Upper lobe of left lung (tissue), 6 donors: ENCODE measurements at places on chromosomes 4 and X. TPM values are rescaled to one million over a fixed set of nuclear protein-coding genes. Genes with fewer than 3 reads are reported as not detected.
A peak's percentile ranks its signal among the peaks of the same experiment; 100 is the strongest.

DNA sequence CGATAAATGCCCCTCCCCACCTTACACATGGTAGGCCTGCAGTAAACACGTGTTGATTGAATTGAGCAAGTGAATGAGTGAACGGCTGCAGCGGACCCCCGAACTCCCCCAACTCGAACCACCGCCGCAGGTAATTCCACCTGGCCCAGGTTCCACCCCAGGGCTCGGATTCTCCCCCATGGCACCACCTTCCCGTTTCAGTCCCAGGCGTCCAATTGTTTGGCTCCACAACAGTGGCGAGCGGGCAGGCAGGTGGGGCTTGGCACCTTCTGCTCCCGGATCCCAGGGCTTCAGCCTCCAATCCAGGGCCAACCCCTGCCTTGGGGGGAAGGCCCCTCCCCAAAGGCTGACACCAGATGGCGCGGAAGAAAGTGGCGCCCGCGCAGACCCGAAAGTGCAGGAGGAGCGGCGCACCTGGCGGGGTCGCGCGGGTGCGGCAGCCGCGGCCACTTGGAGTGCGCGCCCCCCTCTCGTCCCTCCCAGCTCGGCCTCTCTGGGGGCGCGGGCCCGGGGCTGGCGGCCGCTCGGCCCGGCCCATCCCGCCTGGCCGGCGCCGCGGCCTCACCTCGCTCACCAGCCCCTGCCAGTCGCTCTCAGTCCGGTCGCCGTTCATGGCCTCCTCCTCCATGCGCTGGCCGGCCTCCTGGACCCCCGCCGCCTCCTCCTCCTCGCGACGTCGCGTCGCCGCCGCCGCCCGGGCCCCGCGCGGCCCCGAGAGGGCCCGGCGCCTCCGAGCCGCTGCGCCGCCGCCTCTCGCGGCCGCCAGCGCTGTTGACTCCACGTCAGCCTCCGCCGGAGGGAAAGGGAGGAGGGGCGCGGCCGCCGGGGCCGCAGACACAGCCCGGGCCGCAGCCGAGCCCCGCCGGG, at the start of gene CCDC149:
TSS of gene CCDC149 (minus strand) at position 791 of the 867 bp plus-strand sequence. CDS start at position 613, 178 bp downstream.
- peak; percentile 94 for DNase-seq

GRCh38 chr4:71732706-71733105, 51.2 kb downstream of the GC start:
- no peak for DNase-seq

DNA sequence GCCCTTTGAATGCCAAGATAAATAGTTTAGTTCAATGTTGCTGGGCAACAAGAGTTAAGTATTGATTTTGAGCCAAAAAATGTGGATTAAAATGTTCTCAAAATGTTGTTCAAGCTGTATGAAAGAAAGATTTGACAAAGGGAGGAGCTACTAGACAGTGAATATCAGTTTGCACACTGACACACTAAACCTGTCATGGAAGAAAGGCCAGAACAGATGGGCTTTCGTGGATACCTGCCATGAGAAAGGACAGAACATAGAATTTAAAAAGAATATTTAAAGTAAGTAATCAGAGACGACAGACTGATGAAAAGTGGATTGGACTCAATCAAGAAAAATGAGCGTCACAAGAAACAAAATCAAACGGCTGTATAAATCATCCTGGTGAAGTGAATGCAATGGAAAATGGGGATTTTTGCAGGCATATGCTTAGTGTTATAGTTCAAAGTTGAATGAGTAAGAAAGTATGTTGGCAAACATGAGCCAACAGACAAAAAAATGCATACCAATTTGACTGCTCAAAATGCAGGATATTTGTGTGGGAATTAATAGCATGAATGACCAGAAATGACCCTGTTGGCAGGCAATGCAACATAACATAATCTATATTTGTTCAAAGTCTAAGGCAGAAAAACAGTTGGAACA, 7.4 kb downstream of the PCDH18 start:
- DNase-seq, result no peak

OTC gene
- not detected for total RNA-seq

PDCL2 gene
- not detected for total RNA-seq

DNA sequence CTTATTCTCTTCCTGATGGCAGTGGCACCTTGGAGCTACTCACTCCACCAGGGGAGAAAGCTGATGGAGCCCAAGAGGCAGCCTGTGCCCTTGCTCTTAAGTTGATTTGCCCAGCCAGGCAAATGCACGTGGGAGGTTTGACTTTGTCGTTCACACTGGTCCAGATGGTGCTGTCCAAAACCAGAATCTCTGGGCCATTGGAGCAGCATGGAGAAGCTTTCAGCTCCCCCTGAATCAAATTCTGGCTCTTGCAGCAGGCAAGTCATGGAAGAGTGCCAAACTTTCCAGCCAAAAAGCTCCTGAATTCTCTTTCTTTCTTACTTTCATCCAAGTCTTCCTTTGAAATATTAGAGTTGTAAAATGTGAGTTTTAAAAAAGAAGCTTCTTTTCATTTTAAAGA, 970.4 kb downstream of the RPA4 start:
- DNase-seq, result no peak

GRCh38 chrX:140342410-140342809, 162.5 kb downstream of the SOX3 start:
- DNase-seq, result no peak

AMBN gene
- not detected for total RNA-seq

RBMXL3 gene
- total RNA-seq, result not detected

PPEF1 gene
- total RNA-seq, result 0.46 TPM

- no peak for DNase-seq
Measured at GRCh38 chr4:177016541-177017141, 223.9 kb upstream of the VEGFC start.

DNA sequence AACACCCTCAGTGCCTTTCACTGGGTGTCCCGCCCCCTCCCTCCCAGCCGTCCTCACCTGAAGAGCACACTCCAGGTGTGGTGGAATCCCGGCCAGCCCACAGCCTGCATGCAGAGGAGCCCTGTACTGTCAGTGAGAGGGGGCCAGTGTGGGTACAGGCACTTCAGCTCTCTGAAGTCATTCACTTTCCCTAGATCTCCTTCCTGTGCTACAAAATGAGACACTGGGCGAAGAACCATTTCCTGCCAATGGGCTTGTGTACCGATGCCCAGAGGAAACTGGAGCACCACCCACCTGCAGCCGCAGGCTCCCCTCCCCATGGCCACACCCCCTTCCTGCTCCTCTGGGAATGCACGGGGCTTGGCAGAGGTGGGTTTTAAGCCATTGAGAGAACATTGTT, 73.9 kb upstream of the C4orf50 start:
- no peak for DNase-seq

GRCh38 chr4:56788081-56788480, 33.4 kb downstream of the SPINK2 start:
- no peak for DNase-seq

- no peak for DNase-seq
Measured at GRCh38 chr4:121784401-121784800, 16.7 kb upstream of the EXOSC9 start.

DNA sequence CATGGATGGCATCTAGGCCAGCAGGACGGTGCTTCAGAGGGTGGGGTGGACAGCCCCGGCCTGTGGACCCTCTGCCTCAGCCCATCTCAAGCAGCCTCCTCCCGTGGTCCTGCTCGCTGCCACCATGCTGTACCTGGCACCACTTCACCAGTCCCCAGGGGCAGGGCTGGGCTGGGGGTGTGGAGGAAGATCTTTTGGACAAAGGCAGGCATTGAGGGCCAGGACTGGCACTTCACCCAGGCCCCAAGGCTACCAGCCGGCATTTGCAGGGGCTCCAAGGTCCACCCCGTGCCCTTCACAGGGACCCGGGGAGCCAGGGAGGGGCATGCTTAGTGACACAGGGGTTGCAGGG, 713 bp downstream of the PLXNB3 start:
- no peak for DNase-seq

DNA sequence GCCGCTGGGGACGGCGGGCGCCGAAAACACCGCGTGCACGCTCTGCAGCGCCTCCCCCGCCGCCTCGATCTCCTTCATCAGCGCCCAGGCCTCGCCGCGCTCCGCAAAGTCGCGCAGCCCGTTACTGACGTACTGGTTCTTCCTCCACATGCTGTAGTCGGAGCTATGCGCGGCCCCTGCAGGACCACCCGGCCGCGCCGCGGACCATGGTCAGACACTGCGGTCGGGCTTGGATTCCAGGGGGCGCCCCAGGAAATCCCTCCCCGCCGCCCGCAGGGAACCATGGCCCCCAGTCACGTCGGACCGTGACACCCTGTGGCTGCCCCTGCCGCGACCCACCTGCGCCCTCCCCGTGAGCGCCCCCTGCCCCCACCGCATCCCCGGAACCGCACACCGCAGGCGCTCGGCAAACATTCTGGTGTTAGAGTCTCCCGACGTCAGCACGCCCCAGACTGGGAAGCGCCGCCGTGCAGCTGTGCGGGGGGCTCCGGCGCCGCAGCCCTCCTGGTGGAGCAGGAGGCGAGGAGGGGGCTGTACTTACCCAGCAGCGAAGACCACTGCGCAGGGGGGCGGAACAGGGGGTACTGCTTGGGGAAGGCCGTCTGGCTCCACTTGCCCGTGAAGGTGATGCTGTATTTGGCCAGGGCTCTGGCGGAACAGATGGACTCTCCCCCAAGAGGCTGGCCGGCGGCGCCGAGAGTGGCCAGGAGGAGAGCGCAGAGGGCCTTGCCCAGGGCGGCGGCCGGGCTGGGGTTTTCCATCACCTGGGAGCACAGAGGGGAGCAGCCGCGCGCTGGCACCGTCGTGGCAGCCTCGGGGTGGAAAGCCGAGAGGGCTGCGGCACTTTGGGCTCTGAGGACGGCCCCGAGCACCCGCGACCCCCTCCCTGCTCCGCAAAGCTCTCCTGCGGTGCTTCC, 814 bp downstream of the SPON2 start:
- peak; percentile 90 for DNase-seq

DNA sequence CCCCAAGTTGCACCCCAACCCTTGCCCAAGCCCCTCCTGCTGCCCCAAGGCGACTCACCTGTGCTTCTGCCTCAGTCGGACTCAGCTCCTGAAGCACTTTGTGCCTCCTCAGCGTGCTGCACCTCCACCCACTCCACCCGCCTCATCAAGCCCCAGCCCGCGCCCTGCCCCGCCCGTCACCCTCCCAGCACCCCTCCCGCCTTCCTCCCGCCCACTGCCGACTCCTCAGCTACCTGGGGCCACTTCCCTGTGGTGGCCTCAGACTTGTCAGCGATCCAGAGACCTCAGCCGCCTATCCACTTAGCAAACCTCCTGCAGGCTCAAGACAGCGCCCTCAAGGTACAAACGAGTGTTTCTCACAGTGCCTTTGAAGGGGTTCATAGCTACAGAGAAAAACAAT, 19.6 kb upstream of the IQCM start:
- no peak for DNase-seq

DNA sequence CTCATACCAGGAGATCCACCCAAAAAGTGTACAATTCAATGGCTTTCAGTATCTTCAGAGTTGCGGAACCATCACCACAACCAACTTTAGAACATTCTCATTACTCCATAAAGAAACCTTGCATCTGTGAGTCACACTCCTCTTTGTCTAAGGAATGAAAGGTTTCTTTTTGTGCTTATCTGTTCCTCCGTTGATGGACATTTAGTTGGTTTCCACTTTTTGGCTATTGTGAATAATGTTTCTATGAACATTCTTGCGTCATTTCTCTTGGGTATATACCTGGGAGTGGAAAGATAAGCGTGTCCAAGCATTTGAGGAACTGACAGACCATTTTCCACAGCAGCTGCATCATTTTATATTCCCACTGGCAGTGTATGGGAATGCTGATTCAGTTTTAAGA, 10.6 kb downstream of the FAM184B start:
- DNase-seq, result no peak

DNA sequence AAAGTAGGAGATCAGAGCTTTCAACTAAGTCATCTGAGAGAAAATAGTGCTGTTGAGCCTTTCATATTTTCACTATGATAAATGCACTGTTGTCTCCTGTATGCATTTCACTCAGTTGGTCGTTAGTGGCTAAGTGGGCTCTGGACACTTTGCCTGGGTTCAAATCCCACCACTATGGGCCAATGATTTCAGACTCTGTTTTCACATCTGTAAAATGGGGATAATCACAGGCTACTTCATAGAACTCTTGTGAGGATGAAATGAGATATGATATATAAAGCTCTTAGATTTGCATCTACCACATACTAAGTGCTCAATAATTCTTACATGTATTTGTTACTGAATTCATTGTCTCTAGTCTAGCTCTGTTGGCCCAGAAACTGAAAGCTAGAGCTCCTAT, 16.8 kb downstream of the LNX1 start:
- no peak for DNase-seq

GRCh38 chr4:175325230-175325629, 407.1 kb downstream of the ADAM29 start:
- no peak for DNase-seq

- DNase-seq, result no peak
Measured at GRCh38 chr4:106373026-106373425, 4.4 kb upstream of the GIMD1 start.

- no peak for DNase-seq
Measured at GRCh38 chr4:76459291-76459723, 24.3 kb downstream of the SHROOM3 start.

- no peak for DNase-seq
Measured at GRCh38 chrX:100625985-100626491, 10.6 kb downstream of the TSPAN6 start.

GRCh38 chr4:126850286-126850685, 782.5 kb upstream of the INTU start:
- no peak for DNase-seq

DNA sequence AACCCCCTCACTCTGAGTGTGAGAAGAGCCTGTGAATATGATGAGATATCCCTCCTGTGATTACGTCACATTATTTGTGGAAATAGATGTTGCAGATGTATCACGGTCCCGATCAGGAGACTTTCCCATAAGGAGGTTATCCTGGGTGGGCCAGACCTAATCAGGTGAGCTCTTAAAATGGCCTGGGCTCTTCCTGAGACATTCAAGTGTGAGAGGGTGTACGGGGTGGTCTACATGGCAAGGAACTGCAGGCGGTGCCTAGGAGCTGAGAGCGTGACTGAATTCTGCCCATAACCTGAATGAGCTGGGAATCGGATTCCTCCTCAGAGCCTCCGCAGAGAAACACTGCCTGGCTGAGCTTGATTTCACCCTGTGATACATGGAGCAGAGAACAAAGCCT, 12.9 kb upstream of the CENPVL1 start:
- DNase-seq, result no peak

GRCh38 chr4:55859711-55860110, 6.3 kb downstream of the EXOC1 start:
- no peak for DNase-seq

DNA sequence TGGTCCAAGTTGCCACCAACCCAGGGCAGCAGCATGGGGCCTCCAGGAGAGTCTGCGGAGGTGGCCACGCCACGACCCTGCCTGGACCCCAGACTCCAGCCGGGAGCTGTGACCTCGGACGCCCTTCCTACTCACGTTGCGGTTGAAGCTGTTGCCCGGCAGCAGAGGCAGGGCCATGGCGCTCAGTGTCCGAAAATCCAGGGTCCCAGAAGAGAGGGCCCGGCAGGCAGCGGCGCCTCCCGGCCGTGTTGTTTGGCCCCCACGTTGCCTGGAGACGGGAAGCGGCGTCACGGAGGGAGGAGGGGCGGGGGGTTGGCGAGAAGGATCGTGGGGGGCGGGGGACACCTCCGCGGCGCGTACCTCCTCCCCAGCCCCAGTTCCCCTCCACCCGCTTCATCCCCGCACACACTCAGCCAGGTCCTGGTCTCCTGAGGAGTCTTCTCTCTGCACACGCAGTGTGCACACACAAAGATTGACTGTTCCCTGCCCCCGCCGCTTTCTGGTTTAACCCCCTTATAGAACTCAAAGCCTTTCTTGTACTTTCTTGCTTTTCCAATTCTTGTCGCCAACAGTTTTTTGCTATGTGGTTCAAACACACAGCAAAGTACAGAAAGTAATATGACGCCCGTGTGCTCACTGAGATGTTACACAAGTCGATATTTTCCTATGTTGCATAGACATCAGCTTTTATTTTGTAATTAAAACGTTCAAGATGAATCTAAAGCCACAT, at the start of gene EFHC2:
TSS of gene EFHC2 (minus strand) at position 261 of the 730 bp plus-strand sequence. CDS start at position 177, 84 bp downstream.
- DNase-seq, result peak; percentile 89

DCAF8L1 gene
- total RNA-seq, result not detected

GRCh38 chr4:4524364-4524763, 17.5 kb downstream of the STX18 start:
- DNase-seq, result no peak
